ENCODE measurements at places on chromosomes 2 and 18.

- H3K27ac ChIP-seq = no peak overlapping the region
- no peaks in the 10 kb centered on the region for H3K36me3 ChIP-seq
- no peak for DNase-seq
- no peaks in the 10 kb centered on the region for H3K27me3 ChIP-seq
Measured at GRCh38 chr2:40284797-40285196, 167.1 kb downstream of the SLC8A1 start.

DNA sequence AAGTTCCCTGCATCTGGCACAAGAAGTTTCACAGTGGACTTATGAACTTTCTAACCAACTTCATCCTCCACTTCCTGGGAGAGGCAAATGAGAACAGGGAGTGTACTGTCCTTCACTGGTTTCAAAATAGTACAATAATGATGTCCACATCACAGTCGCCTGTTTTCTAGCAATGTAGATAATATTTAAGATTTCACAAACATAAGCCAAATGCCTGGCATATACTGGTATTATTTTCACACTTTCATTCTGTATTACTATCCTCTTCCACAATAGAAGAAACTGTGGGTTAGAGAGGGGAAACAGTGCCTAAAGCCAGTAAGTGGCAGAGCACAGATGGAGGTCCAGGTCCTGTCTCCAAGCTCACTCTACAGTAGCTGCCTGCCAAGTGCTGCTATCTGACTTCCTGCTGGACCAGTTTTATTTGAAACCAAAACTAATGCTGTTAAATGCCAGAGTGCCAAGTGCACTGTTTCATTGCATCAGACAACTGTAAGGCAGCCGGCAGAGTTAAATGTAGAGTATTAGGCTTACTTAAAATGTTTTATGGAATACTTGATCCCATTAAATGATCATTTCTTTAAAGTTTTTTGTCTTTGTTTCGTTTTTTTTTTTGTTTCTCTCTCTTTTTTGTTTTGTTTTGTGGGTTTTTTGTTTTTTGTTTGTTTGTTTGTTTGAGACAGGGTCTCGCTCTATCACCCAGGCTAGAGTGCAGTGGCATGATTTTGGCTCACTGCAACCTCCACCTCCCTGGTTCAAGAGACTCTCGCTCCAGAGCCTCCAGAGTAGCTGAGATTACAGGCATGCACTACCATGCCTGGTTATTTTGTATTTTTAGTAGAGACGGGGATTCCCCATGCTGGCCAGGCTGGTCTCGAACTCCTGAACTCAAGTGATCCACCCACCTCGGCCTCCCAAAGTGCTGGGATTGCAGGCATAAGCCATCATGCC lies 15.1 kb downstream of the COBLL1 start:
- no peak overlapping the region for H3K4me3 ChIP-seq
- H3K4me1 ChIP-seq = no peaks in the 10 kb centered on the region
- H3K27ac ChIP-seq = no peak overlapping the region
- no peaks in the 10 kb centered on the region for H3K36me3 ChIP-seq

DNA sequence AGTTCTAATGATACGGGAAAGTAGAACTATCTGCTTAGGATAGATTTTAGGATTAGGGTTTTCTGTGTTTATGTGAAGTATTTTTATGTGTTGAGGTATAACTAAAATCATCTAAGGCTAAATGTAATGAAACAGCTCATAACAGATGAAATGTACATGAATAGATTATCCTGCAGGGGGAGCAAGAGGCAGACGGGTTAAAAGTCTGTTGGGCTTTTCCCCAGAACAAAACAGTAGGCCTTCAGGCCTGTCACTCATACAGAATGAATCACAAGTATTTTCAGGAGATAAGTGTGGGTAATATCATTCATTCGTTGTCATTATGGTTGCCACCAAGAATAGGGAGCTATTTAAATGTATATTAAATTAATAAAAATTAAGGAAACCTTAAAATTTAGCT lies 107.9 kb upstream of the IL1R2 start:
- H3K27me3 ChIP-seq = no peaks in the 10 kb centered on the region
- no peaks in the 10 kb centered on the region for H3K4me1 ChIP-seq
- peaks cover 59% of the 10 kb centered on the region for H3K36me3 ChIP-seq
- no peak overlapping the region for H3K4me3 ChIP-seq
- DNase-seq = no peak

DNA sequence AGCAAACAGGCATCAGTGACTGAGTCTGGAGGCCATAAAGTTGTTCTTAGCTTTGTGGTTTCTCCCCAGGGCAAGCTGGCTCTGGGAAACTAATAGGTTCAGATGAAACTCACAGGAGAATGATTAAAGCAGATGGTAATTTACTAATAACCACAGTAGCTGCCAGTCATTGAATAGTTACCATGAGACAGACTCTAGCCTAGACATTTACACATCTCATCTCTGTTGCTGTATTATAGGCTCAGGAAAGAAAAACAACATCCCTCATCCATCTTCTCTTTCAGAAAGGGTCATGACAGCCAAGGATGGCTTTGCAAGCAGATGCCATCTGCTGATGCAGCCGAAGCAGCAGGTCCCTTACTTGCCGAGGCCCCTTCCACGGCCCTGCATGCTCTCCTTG lies 314.0 kb upstream of the ID2 start:
- no peaks in the 10 kb centered on the region for H3K4me1 ChIP-seq
- no peak overlapping the region for H3K27ac ChIP-seq
- H3K36me3 ChIP-seq = no peaks in the 10 kb centered on the region
- DNase-seq = no peak
- H3K4me3 ChIP-seq = no peak overlapping the region
- H3K27me3 ChIP-seq = no peaks in the 10 kb centered on the region

DNA sequence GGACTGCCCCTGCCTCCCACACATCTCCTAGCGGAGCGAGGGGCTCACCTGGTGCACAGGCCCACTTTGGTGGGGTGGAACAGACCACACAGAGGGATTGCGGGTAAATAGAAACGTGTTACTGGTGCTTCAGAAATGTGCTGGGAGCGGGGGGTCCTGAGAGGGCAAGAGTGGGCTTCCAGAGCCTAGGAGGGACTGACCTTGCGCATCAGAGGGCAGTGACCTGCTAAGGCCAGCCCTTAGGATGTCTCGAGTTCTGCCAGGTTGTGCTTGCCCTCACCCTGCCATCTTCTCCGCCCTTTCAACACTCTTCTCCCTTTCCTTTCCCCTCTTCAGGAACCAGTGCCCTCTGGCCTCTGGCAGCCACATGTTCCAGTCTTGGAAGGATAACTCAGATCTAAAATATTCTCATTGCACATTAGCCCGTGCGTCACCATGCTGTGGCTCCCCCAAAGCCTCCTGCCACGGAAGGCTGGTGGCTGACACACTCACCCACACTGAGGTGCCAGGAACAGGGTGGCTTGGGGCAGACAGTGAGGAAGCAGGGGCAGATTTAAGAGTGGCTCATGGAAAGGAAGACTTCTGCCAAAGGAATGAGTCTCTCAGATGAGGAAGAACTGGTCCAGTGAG lies 89.6 kb downstream of the MCFD2 start:
- no peak overlapping the region for H3K4me3 ChIP-seq
- H3K36me3 ChIP-seq = no peaks in the 10 kb centered on the region
- H3K4me1 ChIP-seq = no peaks in the 10 kb centered on the region
- DNase-seq = no peak

Measured in effector memory CD4-positive, alpha-beta T cell (primary cell).